ENCODE measurements at places on chromosomes 1 and 21.

- no peak for DNase-seq
Observed at GRCh38 chr1:56578963-56579875, at the start of gene PLPP3. Gene PLPP3 (minus strand): TSS chr1:56579563. CDS start chr1:56579016, 547 bp downstream.

- no peak for DNase-seq
Observed at GRCh38 chr1:70977575-70977974, 70.0 kb downstream of the PTGER3 start.

GRCh38 chr1:218171302-218171893 is 113.7 kb upstream of the RRP15 start:
- DNase-seq = no peak

GRCh38 chr21:43325968-43326715 is 100.8 kb downstream of the SIK1 start:
- DNase-seq = no peak

- no peak for DNase-seq
Observed at GRCh38 chr1:91798241-91798648, 87.7 kb downstream of the TGFBR3 start.

- DNase-seq = no peak
Observed at GRCh38 chr1:116099919-116100318, 11.3 kb upstream of the MAB21L3 start.

DNA sequence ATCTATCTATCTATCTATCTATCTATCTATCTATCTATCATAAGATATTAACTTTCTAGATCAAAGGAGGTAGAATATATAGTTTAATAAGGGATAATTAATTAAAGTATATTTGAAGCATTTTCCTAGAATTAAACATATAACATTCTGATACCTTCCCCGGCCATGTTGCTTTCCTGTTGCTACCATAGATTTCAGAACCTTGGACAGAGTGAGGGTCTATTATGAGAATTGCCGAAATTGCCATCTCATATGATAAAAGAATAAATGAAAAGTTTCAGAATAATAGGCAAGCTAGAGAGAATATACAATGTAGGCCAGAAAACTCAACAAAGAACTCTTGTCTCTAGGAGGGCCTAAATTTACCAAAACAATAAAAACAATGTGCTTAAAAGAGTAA is 706.1 kb upstream of the TMPRSS15 start:
- DNase-seq = no peak

- DNase-seq = no peak
Observed at GRCh38 chr1:50735443-50735842, 224.6 kb downstream of the FAF1 start.

DNA sequence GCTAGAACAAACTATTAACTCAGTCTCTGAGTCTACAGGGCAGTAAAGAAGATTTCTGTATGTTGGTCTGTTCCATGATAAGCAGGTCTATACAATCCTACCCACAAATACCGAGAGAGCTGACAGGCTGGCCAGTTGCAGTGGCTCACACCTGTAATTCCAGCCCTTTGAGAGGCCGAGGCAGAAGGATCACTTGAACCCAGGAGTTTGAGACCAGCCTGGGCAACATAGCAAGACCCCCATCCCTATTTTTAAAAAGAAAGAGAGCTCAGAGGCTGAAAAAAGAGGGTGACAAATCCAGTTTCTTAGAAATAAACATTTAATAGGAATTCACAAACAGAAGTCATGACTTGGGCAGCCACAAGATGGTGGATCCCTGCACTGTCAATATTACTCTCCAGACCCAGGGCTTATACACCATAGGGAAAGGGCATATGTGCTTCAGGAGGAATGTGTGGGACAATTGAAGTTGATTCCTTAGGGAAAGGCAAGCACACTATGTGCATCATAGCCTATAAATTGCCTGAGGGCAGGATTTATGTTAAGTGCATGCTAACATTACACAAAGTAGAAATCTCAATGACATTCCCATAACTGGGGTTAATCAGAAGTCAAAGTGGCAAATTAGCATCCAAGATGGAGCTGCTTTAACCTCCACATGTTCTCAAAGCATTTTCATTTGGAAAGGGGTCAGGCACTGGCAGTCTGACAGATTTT is 66.8 kb downstream of the SLC16A1 start:
- DNase-seq = no peak

DNA sequence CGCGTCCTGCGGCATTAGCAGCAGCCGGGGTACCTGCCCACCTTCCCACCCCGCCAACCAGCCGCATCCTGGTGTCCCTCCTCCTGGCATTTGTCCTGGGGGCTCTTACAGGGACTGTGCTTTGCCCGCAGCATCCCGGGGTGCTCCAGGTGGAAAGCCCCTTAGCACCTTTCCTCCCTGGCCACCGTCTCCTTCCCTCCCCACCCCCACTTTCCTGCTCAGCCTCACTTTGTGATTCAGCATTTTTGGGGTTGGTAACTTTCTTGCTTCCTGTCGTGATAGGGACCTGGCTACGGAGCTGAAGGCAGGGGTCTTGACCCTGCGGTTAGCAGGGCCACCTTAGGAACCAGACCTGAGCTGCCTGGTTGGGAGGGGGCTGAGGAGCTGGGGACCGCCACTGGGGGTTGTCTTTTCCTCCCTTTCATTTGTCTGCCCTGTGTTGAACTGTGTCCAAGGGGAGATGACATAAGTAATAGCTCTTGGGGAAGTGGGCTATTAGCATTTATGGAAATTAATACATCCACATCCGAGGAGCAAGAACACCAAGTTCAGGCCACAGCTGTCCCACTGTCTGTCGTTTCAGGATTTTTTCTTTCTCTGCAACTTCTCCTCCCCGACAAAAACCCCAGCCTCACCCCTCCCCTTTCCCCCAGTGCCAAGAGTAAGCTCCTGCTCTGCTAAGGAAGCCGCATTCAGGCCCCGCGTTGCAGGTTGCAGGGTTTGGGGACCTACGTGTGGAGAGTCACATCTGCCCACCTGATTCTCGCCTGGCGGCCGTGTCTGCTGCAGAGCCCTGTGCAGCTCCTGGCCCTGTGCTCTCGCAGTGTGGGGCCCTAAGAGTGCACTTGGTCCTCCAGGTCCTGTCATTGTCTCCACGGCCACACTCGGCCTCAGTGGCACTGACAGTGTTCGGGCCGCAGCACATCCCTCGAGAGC is 1.6 kb upstream of the NPHP4 start:
- no peak for DNase-seq

Measured in stimulated activated CD8-positive, alpha-beta memory T cell treated with anti-CD3 and anti-CD28 coated beads, Interleukin-7, amount 100 ng/mL, for 4 hours (primary cell).